ENCODE measurements at places on chromosomes 3 and 15.

DNA sequence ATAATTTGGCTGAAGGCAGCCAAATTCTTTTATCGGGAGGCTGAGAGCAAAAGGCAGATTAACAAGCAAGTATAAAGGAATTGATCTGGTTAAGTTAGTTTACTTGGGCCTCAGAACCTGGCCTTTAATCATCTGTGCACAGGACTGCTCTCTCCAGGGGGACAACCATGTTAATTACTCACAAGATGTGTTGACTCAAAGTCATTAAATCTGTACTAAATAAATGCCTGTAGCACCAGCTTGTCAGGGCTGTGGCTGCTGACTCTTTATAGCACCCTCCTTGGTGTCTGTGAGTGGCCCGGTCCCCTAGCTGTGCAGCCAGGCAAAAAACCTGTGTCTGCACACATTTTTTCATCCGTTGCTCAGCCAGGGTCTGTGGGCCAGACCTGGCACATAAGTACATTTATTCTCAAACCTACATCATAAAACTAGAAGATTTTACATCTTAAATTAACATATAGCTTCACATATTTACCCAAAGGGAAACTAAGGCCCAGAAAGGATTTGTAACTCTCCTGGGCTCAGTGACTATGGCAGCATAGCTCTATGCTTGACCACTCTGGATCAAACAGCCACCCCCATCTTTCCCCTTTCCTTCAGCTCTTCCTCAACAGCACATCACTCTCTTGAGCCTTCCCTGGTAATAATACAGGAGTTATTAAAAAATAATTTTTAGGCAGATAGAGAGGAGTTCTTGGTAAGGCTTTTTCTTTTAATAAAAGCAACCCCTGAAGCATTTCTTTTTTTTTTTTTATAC lies 51.4 kb downstream of the NCEH1 start:
- no peak overlapping the region for H3K4me3 ChIP-seq
- H3K4me1 ChIP-seq, result no peaks in the 10 kb centered on the region
- no peaks in the 10 kb centered on the region for H3K27me3 ChIP-seq
- H3K27ac ChIP-seq, result no peak overlapping the region
- H3K36me3 ChIP-seq, result no peaks in the 10 kb centered on the region

DNA sequence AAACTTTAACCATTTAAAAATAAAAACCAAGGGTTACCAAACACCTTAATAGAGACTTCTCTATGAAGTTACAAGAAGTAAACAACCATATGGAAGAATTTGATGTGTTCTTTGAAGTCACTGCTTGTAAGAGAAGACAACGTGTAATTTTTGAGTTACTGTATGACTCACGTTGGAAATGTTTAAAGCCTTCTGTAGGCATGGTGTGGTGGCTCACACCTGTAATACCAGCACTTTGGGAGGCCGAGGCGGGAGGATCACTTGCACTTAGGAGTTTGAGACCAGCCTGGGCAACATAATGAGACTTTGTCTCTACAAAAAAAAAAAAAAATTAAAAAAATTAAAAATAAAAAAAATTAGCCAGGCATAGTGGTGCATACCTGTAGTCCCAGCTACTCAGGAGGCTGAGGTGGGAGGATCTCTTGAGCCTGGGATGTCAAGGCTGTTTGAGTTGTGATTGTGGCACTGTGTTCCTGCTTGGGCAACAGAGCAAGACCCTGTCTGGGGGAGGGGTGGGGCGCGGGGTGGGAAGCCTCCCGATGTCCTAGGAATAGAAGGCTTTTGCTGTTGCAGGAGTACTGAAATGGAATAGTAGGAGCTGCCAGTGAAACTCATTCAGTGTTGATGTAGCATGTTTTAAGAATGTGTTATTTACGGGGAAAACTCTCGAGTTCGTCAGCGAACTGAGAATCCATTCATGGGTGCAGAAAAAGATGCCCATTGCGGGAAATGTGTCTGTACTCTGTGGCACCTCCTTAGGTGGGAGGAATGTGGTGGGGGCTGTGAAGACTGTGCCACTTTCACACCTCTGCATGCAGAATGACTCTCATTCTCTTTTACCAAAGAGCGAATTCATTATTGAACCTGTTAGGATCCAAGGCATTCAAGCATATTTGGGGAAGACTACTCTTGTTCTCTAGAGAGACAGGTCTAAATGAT lies 134.2 kb downstream of the FNDC3B start:
- no peak overlapping the region for H3K27ac ChIP-seq

DNA sequence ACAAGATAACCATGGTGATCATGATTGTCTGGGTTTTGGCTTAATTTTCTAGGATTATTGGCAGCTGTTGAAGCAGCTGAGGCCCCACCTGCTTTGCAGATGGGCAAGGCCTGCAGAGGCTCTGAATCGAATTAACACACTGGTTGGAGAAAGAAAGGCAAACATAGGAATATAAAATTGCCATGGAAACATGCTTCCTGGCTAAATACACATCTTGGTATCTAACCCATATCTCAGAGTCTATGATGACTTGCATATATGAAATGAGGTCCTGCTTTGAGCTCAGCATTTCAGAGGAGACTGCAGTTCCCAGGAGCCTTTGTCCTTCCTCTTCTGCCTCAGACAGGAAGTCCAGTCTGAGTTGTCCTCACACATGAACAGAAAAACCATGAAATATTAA lies 24.3 kb upstream of the SV2B start:
- no peak for DNase-seq
- no peaks in the 10 kb centered on the region for H3K4me1 ChIP-seq
- no peak overlapping the region for H3K27ac ChIP-seq
- no peaks in the 10 kb centered on the region for H3K36me3 ChIP-seq

GRCh38 chr3:134708671-134709070 lies 57.8 kb upstream of the KY start:
- no peak overlapping the region for H3K4me3 ChIP-seq
- H3K27ac ChIP-seq, result no peak overlapping the region
- no peaks in the 10 kb centered on the region for H3K36me3 ChIP-seq
- DNase-seq, result no peak
- H3K4me1 ChIP-seq, result no peaks in the 10 kb centered on the region

GRCh38 chr3:45979378-45979777 lies 16.2 kb downstream of the FYCO1 start:
- no peak overlapping the region for H3K27ac ChIP-seq
- H3K4me3 ChIP-seq, result no peak overlapping the region
- no peak for DNase-seq
- peaks cover 8% of the 10 kb centered on the region for H3K4me1 ChIP-seq
- H3K27me3 ChIP-seq, result no peaks in the 10 kb centered on the region
- H3K36me3 ChIP-seq, result peaks cover 22% of the 10 kb centered on the region

DNA sequence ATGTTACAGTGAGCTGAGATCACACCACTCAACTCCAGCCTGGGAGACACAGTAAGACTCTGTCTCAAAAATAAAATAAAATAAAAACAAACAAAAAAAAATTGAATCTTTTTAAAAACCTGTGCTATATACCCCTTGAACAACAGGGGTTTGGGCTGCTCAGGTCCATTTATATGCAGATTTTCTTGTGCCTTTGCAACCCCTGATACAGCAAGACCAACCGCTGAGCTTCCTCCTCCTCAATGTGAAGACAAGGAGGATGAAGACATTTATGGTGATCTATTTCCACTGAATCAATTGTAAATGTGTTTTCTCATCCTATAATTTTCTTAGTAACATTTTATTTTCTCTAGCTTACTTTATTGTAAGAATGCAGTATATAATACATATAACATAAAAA lies 831.0 kb upstream of the ARPP21 start:
- no peak overlapping the region for H3K4me3 ChIP-seq
- no peaks in the 10 kb centered on the region for H3K27me3 ChIP-seq
- no peak for DNase-seq
- no peaks in the 10 kb centered on the region for H3K36me3 ChIP-seq

DNA sequence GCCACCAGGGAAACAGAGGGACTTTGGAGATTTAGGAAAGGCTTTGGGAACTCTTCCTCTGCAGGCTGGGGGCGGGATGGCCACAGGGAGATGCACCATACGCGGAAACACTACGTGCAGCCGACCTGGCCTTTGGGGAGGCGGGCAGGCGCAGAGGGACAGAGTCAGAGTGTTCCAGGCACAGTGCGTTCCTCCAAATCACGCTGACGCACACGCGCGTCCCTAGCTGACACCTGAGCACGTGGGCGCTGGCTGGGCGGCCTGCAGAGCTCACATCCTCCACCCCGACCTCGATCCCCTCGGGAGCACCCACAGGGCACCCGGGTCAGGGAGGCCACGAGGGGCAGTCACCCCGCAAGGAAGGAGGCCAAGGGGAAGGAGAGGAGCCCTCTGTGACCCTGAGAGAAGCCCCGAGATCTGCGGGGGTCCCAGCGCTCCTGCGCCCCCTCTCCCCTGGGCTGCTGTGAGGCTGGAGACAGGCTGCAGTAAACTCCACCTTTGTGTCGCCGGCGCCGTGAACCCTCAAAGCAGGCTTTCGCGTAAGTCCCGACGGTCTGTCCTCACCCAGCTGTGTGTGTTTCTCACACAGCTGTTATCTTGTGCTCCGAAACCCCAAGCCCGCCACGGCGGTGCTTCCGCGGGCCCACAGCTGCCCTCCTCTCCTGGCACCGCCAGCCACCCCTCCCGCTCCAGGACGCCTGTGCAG lies 196.3 kb downstream of the OCA2 start:
- H3K36me3 ChIP-seq, result no peaks in the 10 kb centered on the region
- DNase-seq, result no peak
- H3K4me1 ChIP-seq, result no peaks in the 10 kb centered on the region
- H3K27ac ChIP-seq, result no peak overlapping the region
- H3K4me3 ChIP-seq, result no peak overlapping the region
- no peaks in the 10 kb centered on the region for H3K27me3 ChIP-seq
